ENCODE measurements at places on chromosomes 11 and 22.

DNA sequence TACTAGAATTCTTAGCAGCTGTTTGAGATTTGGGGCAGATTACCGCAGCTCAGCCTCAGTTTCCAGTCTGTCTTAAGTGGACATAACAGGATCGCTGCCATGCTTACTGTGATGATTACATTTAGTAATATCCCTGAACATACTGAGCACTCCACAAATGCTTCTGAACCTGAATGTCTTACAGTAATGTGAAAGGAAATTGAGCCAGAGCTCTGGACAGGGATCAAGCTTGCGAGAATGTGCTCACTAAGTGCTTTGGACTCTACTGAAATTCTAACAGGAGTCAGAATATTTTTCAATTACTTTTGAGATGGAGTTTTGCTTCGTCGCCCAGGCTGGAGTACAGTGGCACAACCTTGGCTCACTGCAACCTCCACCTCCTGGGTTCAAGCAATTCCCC, 118.6 kb upstream of the RASSF10 start:
- DNase-seq: no peak

DNA sequence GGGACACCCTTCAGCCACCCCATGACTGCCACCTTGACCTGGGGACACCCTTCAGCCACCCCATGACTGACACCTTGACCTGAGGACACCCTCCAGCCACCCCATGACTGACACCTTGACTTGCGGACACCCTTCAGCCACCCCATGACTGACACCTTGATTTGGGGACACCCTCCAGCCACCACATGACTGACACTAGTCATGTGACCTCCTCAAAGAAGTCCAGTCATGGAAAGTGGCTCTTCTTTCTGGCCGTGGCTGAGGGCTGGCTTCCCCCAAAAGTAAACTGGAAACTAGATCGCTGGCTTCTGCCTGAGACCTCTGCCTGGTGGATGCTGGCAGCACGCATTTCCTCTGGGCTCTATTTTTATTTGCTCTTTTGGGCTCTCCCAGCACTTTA, 28.4 kb downstream of the ARFGAP2 start:
- no peak for DNase-seq

- no peak for DNase-seq
Measured at GRCh38 chr22:16970446-16970845, 37.6 kb downstream of the GAB4 start.

DNA sequence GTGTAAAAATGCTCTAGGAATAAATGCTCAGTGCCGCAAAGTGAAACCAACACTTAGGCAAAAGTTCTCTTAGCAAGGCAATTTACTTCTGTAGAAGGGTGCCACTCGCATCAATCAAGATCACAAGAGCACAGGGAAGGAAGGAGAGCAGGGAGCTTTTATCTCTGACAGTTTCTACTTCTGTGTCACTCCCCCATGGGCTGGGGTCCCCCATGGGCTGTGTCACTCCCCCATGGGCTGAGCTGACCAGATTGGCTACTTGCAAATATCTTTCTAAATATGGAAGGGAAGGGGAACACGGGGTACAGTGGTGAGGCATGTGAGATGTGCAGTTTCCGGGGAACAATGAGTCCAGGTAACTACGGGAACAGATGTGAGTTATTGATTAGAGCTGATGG, 397 bp downstream of the OR52N2 start:
- no peak for DNase-seq

DNA sequence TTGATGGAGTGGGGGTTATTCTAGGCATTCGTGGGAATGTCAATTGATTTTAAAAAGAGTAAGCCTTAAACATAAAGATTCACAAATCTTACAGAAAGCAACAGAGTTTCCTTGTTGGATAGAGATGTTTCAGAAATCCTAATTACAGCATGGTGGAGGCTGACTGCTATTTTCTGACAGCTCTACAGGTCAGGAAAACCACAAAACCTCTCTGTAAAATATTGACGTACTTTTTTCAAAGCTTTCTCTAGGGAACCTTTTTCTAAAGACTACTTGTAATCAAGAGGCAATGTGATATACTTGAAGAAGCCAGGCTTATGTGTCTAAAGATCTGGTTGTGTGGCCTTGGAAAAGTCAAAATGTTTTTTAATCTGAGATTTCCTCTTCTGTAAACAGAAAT, 9.1 kb upstream of the OR8B8 start:
- no peak for DNase-seq

DNA sequence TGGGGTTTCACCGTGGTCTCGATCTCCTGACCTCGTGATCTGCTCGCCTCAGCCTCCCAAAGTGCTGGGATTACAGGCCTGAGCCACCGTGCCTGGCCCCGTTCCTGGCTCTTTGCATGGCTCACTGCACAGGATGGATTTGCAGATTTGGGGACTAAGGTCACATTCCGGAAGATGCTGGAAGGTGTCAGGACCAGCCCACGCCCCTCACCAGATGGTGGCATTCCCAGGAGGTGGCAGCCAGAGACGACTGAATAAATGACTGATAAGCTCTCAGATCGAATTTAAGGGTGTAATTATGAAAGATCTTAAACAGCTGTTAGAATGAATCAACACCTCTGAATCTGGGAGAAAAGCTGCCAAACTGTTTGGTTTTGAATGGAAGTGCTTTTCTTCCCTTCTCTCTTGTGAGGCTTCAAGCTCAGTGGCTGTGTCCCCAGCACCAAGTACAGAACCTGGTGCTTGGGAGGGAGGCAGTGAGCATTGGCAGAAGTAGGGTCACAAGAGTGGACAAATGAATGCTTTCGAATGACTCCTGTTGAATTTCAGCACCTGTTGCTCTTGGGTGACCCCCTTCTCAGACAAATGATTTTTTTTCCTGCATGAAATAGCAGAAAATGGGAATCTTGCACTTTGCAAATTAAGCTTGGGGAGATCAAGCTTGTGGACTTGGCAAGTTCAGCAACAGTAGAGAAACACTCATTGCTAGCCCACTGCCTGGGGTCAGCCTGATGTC, 69.6 kb downstream of the KIAA1671 start:
- DNase-seq: no peak

- DNase-seq: no peak
Measured at GRCh38 chr11:31337806-31338205, 31.7 kb downstream of the DCDC1 start.

DNA sequence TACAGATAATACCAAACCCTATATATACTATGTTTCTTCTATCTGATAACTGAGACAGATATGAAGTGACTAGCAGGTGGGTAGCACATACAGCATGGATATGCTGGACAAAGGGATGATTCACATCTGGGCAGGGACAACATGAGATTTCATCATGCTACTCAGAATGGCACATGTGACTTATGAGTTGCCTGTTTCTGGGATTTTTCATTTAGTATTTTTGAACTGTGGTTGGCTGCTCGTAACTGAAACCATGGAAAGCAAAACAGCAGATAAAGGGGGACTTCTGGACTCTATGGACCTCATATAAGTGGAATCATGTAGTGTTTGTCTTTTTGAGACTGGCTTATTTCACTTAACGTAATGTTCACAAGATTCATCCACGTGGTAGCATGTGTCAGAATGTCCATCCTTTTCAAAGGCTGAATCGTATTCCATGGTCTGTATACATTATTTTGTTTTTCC, 883.0 kb downstream of the TBC1D22A start:
- DNase-seq: no peak

GRCh38 chr22:25845985-25846745, 104.2 kb downstream of the MYO18B start:
- DNase-seq: no peak

DNA sequence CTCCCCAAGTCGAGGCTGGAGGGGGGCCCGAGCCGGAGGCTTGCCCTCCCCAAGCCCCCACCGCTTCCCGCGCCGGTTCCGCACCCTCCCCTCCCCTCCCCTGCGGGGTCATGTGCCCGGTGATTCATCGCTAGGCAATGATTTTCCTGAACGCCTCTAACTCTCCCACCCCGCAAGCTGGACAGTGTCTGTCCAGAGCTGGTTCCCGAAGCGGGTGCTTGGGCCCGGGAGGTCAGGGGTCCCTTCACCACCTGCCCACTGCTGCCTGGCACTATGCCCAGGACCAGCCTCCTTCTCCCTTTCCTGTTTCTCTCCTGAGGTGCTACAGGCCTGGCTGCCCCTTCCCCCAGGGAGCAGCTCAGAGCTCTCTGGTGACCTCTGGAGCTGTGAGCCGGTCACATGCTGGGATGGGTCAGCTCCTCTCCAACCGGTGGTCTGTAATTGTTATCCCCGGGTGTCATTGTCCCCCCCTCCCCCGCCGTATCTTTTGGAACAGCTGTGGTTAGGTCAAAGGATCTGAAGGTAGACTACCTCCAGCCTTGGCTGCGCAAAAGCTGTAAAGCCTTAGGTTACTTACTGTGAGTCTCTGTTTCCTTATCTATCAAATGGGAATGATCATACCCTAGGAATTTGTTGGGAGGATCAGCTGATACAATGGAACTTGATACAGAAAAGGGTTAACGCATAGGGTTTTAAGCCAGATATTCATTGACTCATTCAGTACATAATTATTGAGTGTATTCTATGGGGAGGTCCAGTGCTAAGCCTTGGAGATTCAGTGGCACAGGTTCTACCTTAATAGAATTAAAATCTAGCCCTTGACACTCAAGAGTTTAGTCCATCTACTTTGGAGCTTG, 753 bp downstream of the STX3 start:
- DNase-seq: no peak

- no peak for DNase-seq
Measured at GRCh38 chr11:22774716-22775115, 54.9 kb downstream of the SVIP start.

GRCh38 chr11:87213444-87213843, 175.7 kb downstream of the TMEM135 start:
- no peak for DNase-seq

DNA sequence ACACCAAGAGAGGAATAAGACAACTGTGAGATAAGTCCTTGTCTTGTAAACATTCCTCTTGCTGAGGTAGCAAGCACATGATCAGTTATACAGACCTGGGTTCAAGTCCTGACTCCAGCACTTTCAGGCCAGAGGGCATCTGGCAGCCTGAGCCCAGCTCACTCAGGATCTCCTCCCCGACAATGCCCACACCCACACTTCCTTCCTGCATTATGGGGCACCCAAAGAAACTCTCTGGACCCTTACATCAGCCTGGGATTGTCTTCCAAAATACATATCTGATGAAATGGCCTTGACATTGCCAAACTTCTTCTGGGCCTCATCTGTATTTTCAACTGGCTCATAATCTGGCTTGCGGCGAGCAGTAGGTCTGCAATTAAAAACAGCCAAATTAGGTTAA, 48.6 kb downstream of the ARFGAP3 start:
- no peak for DNase-seq

DNA sequence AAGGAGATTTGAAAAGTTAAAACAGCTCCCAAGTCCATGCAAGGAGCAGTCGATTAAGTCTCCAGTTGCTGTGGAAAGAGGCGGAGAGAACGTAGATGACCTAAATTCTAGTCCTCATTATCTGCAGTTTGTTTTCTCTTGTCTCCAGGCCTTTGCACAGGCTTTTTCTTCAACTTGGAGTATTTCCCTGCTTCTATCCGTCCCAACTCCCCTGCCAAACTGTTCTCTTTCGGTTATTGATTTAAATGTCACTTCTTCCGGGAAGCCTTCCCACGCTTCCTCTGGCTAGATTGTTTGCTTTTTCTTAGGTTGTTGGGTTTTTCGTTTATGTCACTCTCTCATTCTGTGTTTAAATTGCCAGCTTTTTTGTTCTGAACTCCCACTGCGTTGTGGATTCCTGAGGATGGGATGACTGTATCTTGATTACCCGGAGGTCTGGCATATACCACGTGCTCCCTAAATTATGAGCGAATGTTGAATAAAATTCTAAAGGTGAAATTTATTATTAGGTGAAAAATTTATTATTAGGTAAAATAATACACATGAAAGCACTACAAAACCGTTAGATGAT, 463 bp downstream of the TMEM126B start:
- no peak for DNase-seq

DNA sequence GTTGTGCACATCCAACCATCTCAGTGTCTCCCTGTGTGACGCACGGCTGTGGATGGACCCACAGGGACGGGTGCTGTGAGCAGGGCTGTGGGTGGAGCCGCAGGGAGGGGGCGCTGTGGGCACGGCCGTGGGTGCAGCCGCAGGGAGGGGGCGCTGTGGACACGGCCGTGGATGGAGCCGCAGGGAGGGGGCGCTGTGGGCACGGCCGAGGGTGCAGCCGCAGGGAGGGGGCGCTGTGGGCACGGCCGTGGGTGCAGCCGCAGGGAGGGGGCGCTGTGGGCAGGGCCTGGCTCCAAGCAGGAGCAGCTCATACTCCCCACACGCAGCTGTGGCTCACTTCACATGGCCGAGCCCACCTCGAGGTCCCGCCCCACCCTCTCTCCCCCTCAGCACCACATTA, 6.0 kb upstream of the MAPK11 start:
- DNase-seq: no peak

DNA sequence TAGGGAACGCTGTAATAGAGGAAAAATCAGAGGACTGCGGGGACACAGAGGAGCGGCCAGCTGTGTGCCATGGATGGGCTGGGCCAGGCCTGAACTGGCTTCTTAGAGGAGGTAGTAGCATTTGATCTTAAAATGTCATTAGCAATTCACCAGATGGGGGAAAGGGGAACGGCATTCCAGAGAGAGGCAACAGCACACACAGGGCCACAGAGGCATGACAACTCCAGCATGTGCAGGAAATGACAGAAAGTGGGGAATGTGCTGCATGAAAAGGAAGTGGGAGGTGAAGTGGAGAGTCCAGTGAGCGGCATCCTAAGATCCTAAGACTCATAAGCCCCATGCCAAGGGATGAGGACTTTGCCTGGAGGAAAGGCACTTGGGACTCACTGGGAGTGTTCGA, 69.0 kb downstream of the UBASH3B start:
- DNase-seq: no peak

DNA sequence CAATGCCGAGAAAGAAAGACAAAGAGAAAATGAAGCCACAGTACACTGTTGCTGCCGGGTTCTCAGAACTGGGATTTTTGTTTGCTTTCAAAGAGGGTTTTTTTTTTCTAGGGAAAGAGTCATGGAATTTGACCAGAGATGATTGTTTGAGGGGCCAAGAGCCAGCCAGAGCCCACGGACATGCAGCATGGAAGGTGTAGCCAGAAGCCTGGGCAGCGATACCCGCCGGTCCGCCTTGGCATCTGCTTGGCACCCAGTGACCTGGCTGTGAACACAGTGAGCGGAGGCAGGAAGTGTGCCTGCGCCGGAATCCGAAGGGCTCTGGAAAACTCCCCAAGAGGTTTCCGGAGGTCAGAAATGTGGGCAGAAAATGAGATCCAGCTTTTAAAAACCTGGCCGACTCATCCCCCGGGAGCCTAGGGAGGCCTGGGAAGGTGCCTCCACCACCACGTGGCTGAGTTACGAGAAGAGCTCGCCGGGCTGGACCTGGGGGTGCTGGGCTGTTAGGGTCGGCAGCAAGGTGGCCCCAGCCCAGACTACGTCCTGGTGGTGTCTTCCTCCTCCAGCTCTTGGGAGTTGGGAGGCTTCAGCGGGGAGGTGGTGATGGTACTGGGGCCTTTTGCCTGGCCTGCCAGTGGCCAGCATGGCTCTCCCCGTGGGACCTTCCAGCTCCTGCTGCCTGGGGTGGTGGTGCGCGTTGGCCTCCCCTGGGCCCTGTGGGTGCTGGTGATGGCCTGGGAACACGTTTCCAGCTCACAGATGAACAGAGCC, 61.6 kb upstream of the PPARA start:
- DNase-seq: peak; percentile 53
